ENCODE measurements at places on chromosomes 6 and 20.

DNA sequence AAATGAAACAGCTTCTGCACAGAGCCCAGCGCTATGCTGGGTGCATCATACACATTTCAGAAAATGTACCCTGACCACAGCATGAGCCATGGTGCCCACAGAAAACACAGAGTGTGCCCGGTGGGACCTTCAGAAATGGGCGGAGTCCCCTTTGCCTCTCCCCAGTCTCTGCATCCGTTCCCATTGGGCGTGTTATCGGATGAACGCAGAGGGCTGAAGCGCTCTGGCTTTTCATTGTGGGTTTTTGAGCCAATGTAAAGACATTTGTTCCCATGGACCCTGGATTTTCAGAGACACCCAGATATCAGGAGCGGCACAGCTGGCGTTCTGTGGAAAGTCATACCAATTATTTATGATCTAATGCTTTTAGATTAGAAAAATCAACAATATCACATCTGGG lies 99.8 kb downstream of the DACT2 start:
- no peak for ATAC-seq

DNA sequence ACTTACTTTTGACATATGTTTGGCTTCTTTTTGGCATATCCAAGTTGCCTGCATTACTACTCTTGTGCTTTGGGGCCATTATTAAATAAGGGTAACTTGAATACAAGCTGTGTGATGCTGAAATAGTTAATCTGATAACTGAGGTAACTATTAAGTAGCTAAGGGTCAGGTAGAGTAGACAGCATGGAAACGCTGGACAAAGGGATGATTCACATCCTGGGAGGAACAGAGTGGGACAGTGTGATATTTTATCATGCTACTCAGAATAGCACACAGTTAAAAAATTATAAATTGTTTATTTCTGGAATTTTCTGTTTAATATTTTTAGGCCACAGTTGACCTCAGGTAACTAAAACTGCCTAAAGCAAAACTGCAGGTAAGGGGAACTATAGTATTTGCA lies 483.9 kb downstream of the RFPL4B start:
- no peak for ATAC-seq

DNA sequence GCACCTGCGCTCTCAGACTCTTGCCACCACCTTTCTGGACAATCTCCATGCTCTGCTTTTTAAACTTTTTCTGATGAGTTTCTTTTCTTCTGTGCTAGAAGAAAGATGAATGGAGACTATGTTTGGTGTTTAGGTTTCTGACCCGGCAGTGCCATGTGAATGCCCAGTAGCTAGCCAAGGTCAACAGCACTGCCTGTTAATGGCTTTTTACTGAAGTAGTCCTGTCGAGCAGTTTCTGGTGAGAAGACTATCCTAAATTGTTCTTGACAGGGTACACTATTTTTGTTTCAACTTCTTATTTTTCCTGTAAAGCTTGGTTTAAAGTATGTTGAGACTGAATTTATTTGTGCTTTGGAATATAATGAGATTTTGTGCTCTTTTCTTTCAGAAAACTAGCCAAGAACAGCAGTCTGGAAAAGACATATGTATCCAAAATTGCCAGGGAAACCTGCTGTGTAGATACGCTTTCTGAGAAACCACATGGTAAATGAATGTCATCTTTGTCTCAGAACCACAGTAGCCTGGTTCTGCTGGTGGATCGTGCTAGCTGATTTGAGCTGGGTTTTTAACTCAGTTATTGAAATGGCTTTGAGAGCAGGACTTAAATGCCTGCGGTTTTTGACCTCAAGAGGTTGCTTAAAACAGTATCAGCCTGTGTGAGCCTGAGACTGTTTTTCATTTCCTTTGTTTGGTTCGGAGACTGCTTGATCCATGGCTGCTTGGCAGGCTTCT lies 48.1 kb downstream of the KCNS1 start:
- peak; percentile 48 for ATAC-seq

- ATAC-seq = no peak
These were observed 56.7 kb upstream of the TOX2 start for GRCh38 chr20:43857932-43858331.

DNA sequence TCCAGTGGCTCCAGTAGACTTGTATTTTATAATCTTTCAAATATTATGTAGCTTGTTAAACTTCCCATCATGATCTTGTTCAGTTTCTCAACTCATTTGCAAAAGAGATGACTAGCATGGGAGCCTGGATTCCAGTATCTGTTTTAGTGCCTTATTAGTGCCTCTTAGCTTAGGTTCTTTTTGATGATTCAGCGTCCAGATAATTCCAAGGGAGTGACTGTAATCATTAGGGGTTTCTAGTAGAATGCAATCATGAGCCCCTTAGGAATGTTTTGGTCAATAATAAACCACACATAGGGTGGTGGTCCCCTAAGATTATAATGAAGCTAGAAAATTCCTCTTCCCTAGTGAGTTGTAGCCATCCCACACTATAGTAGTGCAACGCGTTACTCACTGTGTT lies 7.0 kb downstream of the CD2AP start:
- no peak for ATAC-seq

GRCh38 chr6:162854734-162855191 lies 127.0 kb downstream of the PACRG start:
- ATAC-seq = no peak

DNA sequence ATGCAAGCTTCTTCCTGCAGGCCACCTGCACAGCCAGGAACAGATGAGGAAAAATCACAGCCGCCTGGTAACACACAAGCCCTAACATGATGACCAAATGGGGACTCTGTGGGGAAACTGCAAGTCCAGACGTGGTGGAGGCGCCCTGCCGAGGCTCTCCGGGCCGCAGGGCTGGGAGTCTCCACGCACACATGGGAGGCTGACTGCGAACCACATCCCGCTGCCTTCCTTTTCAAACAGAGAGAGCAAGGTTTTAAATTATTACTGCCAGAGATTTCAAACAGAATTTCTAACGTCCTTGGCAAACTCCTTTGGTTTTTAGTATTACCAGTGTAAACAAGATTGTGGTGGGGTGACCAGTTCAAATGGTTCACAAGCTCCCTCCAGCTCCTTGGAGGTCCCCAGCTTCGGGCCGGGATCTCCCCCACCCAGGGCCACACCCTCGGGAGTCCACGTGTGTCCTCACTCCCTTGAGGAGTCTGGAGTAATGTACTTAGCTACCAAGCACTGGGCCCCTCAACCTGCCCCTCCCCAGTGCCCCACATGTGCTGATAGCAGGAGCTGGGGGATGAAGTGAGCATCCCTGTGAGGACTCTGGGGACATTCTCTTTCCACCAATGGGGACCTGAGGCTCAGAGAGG lies 252.7 kb downstream of the TAF4 start:
- ATAC-seq = no peak

- no peak for ATAC-seq
These were observed 398.8 kb downstream of the ESR1 start for GRCh38 chr6:152206072-152206818.

DNA sequence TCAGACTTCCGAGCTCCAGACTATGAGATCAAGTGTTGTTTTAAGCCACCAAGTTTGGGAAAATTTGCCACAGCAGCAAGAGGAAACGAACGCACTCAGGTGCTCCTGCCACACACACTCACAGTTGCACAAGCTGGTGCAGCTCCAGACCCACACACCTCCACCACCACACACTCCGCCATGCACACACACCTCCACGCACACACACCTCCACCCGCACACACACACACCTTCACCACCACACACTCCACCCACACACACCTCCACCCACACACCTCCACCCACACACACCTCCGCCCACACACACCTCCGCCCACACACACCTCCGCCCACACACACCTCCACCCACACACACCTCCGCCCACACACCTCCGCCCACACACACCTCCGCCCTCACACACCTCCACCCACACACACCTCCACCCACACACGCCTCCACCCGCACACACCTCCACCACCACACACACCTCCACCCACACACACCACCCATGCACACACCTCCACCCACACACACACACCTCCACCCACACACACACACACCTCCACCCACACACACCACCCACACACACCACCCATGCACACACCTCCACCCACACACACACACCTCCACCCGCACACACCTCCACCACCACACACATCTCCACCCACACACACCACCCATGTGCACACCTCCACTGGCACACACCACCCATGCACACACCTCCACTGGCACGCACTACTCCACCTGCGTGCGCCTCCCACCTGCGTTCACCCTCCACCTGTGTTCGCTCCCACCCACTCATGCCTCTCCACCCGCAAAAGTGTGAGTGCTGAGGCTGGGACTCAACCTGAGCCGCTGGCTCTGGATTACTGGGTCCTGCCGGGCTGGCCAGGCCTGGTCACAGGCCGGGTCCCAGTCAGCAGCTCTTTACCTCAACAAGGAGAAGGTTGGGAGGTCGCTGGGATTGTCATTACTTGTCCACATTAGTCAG lies 175.6 kb downstream of the BMP7 start:
- ATAC-seq = no peak

DNA sequence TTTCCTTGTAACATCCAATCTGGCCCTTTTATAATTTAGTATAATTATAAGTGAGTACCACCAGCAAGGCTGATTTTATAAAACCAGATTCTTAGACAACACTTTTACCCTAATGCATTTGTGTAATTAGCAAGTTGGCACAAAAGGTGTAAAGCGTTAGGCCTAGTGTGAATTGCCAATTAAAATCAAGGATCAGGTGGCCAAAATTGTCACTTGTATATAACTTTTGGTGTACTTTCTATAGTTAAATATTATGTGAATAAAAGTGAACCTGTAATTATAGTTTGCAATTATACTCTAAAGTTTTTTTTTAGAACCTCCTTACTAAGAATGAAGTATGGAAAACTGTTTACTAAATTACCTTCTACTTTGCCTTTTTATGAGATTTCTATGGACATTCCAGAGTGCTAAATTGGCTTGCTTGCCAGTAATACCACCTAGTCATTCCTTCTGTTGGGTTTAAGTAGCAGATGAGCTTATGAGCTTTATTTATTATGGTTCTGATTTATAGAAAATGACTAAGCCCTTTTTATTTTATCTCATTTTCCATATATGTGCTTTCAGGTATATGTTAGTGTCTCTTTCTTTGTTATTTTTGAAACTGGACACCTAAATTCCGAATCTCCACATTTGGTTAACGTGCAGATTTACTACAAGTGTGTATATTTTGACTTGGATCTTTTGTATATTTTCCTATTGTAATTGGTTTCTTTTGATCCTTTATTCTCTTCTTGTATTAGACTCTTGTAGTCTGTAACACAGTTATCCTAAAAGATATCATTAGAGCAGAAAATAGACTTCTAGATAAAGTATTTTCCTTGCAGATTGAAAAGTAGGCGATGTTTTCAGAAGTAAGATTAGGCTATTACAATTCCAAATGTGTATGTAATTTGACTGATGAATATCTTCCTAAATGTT lies 3.9 kb downstream of the STXBP5 start:
- no peak for ATAC-seq

DNA sequence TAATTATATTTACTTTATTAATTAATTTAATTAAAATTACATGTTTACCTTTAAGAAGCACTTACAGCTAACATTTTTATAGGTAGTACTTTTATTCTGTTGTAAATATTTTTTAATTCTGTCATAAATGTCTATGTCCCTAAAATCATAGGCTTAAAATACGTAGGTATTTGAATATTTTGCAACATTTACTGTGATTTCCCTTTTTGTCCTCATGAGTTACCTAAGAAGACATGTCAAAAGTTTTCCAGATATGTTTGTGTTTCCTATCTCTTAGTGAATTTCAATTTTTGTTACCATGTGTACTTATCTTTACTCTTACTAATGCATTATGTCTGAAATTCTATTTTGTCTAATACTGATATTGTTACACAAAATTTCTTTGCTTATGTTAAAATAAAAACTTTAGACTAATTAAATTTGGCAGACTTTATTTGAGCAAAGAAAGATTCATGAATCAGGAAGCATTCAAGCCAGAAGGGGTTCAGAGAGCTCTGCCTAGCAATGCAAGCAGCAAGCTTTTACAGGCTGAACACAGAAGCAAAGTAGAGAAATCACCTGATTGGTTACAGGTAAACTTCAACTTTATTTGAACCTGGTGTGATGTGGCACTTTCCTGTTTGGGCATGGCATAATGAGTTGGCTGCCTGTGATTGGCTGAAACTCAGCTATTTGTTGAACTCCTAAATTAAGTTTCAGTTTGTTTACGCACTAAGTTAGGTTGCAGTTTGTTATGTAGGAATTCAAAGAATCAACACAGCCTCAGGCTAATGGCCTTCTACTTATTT lies 123.2 kb upstream of the TMEM170B start:
- peak; percentile 50 for ATAC-seq

DNA sequence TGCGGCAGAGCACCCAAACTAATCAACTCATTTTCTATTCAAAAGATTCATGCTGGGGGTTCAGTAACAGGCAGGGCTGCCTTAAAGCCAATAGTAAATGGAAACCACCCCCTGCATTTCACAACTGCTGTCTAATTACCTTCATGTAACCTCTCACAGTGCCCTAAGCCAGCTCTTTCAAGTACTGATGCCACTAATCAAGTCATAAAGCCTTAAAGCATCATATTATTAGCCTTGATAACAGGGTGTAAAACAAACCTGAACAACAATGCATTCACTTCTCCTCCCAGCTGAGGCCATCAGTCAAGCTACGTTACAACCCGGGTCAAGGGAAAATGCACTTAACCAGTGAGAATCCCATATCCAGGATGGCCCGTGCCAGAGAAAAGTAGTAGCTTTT lies 33.0 kb downstream of the TRERF1 start:
- ATAC-seq = no peak

- ATAC-seq = no peak
These were observed 55.6 kb upstream of the CARMIL1 start for GRCh38 chr6:25223490-25223991.

GRCh38 chr6:71250099-71250602 lies 38.5 kb upstream of the OGFRL1 start:
- no peak for ATAC-seq

DNA sequence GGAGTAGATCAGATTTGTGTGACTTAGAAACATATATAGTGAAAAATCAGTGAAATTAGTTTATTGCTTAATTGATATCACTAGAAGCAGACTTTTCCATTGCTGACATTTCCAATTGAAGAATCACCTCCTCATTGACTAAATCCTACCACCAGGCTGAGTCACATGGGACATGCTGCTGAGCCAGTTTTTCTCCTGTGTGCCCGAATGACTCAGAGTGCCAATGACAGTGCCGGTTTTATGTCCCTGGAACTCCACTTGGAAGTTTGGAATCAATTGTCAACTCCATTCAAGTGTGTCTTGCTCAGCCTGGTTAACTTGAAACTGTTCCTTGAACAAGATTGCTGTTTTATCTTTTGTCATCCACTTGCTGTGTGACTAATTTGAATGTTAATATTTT lies 316.1 kb upstream of the PRDM1 start:
- ATAC-seq = no peak
